ENCODE measurements at places on chromosomes 11 and 22.

DNA sequence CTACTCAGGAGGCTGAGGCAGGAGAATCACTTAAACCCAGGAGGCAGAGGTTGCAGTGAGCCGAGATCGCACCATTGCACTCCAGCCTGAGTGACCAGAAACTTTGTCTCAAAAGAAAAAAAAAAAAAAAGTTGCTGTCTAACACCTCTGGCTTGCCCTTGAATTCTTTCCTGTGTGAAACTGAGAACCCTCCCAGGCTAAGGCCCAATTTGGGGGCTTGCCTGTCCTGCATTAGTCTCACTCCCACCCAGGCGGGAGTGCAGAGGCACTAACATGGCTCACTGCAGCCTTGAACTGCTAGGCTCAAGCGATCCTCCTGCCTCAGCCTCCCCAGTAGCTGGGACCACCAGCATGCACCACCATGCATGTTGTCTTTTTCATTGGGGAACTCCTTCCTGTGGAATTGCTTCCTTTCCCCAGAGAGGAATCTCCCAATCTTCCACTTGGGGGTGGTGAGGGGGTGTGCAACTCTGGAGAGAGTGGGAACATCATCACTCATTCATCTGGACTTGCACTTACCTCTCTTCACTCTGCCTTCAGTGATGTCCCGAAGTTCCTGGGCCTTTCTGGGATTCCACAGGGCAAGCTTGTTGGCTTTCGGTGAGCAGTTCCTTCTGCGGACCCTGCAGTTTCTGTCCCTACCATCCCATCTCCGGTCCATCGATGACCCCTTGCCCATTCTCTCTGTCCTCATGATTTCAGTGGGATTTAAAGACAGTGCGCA lies 62.1 kb upstream of the CREB3L1 start:
- no peak for DNase-seq

DNA sequence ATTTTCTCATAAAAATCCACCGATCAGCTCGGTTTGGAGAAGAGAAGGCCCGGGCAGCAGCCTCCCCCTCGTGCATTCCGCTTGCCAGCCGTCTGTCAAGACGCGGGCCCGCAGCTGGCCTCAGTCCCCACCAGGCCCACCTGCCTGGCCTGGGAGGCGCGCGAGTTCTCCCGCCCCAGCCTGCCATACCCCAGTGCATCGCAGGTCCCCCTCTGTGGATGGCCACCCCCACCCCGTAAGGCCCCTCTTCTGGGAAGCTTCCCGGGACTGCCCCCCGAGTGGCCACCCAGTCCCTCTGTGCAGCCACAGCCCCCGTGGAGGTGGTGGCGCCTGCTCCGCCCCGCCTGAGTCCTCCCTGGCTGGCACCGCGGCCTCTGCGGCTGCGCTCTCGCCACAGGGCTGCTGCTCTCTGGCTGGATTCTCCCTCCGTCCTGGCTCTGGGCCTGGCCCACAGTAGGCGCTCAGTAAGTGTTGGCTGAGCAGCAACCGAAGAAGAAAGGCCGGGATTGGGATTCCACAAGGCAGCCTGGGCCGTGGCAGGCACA lies 74.0 kb upstream of the TCF20 start:
- no peak for DNase-seq

DNA sequence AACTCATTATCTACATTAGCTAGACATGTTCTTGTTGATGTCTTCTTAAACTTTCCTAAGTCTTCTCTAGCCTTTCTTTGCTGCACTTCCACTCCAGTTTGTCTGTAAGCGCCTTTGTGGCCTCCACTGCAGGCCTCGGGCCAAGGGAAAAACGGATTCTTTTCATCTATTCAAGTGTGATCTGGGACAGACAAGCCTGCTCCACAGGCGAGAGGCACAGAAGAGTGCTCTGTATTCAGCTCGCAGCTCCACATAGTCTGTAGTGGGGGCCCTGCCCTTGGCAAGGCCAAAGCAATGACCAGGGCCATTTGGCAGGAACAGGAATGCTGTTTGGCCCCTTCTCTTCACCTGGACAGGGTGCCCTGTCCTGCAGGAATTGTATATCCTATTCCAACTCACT lies 84.1 kb upstream of the BARX2 start:
- DNase-seq, result no peak

DNA sequence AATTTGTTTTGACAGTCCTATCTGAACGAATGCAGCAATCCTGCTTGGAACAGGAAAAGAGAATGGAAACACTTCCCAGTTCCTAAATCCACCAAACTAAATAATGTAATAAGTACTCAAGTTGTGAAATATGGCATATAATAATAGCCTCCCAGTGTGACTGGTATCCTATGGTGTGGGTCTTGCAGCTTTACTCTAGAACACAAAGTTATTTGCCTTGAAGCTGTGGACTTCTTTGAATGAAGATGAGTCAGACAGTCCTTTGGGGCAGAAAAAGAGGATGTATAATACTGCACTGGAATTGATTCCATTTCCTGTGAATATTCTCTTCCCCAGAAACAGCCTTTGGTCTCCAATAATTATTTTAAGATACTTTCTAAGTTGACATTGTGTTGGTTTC lies 887.0 kb downstream of the KCNA4 start:
- no peak for DNase-seq

- no peak for DNase-seq
These were observed 605.6 kb downstream of the SOX6 start for GRCh38 chr11:15750535-15751308.

DNA sequence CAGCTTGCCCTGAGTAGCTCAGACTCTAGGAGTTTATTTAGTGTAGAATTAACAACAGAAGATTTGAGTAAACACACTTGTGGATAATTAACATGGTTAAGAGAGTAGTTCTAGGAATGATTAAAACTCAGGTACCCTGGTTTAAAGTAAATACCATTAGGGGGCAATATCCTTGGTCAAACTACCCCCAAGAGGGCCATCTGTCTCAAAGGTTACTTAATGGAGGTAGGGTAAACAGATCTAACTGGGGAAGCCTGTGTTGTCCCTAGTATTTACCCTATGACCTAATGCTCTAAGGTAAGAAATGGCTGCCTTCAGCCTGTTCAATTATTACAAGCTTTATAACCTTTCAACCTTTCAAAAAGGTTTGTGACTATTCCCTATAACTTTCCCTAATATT lies 10.6 kb upstream of the GLYATL1 start:
- DNase-seq, result no peak

- no peak for DNase-seq
These were observed 152.4 kb downstream of the FCHSD2 start for GRCh38 chr11:72989727-72990126.

GRCh38 chr22:31085493-31085824 lies 4.3 kb downstream of the SMTN start:
- no peak for DNase-seq

GRCh38 chr11:71566081-71566620 lies 788 bp downstream of the KRTAP5-10 start:
- no peak for DNase-seq

DNA sequence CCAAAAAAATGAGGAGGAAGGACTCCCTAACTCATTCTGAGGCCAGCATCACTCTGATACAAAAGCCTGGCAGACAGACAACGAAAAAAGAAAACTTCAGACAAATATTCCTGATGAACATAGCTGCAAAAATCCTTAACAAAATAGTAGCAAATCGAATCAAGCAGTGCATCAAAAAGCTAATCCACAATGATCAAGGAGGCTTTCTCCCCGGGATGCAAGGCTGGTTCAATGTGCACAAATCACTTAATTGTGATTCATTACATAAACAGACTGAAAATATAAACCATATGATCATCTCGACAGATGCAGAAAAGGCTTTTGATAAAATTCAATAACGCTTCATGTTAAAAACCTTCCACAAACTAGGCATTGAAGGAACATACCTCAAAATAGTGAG lies 16.4 kb downstream of the MTMR2 start:
- DNase-seq, result no peak

DNA sequence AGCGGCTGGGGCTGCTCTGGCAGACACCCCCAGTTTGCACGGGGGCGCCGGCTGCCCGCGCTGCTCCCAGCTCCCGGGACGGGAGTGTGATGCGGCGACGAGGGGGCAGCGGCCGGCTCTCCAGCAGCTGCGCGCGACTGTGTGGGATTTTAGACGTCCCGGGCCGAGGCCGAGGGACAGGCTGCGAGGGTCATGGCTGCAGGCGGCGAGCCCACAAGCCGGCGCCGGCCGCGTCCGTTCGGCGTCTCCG lies 159 bp downstream of the FZD4 start:
- DNase-seq, result no peak

- DNase-seq, result no peak
These were observed 17.2 kb downstream of the SLC5A4 start for GRCh38 chr22:32237906-32238305.

DNA sequence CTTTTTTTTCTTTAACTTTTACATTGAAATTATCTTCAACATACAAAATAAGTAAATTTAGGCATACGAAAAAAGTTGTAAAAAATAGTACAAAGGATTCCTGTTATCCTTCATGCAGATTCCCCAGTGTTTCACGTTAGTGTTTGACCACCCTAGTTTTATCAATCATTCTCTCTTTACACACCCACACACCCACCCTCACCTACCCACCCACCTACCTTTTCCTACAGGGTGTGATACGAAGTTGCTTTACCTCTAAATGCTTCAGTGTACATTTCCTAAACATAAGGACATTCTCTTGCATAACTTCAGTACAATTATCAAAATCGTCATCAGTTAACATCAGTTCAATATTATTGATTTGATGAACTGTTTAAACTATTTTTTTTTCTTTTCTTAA lies 37.0 kb downstream of the HIPK3 start:
- no peak for DNase-seq

DNA sequence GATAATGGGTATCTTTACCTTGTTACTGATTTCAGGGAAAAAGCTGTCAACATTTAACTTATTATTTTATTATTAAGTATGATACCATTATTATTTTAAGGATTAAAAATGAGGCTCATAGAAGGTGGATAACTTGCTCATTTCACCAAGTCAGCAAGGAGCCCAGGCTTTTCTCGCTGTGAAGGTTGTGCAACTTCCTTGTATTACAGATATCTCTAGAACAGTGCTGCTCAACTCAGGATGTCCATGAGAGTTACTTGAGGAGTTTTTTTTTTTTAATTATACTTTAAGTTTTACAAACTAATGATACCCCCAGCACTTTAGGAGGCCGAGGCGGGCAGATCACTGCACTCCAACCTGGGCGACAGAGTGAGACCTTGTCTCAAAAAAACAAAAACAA lies 98.2 kb downstream of the INSC start:
- DNase-seq, result no peak

DNA sequence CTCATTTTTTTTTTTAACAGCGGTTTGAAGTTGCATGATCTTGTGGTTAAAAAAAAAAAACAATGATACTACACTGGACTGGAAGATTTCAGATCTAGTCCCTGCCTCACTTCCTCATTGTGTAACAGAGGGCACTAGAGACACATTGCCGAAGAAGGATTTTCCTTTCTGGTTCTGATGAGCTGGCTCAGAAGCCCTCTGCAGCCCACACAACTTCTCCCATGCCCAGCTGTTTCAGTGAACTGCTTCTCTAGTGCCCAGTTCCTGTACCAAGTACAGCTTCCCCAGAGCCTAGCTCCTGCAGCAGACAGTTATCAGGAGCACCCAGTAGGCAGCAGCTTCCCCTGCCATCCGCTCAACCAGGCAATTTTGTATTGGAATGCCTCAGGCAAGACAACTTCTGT lies 29.5 kb upstream of the ANO5 start:
- no peak for DNase-seq

GRCh38 chr22:37457093-37457893 lies 28.9 kb downstream of the MFNG start:
- DNase-seq, result no peak

DNA sequence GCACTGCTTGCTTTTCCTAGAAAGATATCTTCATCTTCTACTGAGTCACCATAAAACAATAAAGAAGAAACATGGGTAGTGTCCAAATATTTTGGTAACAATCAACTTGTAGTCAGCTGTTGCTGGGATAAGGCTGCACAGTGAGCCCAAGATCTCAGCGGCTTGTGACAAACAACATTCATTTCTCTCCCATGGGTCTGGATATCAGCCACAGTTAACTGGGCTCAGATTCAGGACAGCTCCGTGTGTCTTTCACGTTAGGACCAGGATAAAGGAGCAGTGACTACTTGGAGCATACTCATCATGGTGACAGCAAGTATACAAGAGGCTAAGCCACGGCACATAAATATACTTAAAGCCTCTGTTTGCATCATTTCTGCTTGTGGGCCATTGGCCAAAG lies 27.9 kb upstream of the GRK3 start:
- no peak for DNase-seq

GRCh38 chr11:44993971-44994704 lies 43.5 kb upstream of the TP53I11 start:
- DNase-seq, result no peak

GRCh38 chr11:86218125-86219084 lies 26.1 kb upstream of the EED start:
- DNase-seq, result peak; percentile 20

DNA sequence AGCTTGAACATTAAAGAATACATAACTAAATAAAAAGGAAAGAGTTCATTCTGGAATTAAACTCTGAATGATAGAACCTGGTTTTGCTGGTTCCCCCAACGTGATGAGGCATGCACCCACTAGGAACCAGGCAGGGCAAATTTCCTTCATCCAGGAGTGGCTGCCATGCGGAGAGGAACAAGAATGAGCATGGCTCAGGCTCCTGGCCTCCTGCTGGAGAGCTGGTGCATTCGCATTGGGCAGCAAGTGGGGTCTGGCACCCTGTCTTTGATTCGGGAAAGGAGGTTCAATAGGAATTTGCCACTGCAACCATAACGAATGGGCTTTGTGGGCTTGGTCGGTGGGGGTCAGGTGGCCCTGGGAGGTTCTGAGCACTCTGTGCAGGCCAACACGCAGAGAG lies 169.8 kb upstream of the TENM4 start:
- DNase-seq, result no peak

- DNase-seq, result no peak
These were observed 50.3 kb downstream of the GRAMD1B start for GRCh38 chr11:123480290-123480815.

- no peak for DNase-seq
These were observed 726.9 kb upstream of the TENM4 start for GRCh38 chr11:80167766-80168165.

GRCh38 chr11:102436976-102437375 lies 15.6 kb downstream of the TMEM123 start:
- DNase-seq, result no peak

- DNase-seq, result no peak
These were observed 911.3 kb downstream of the LUZP2 start for GRCh38 chr11:25408146-25408545.

DNA sequence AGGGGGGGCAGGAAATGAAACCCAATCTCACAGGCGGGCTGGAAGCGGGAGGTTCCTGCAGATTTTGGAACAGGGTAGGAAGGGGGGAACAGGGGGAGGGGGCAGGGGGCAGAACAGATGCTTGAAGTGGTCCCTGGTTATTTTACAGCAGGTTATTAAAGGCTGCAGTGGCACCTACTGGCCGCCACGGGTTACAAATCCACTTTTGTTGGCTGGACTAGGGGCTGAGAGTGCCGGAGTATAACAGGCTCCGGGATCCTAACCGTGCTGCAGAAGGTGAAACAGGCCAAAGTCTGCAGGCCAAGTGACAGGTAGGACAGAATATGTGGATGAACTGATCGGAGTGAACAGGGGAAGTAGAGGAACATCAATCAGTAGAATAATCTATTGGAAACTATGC lies 2.5 kb downstream of the ROBO3 start:
- DNase-seq, result no peak

GRCh38 chr22:42236268-42236667 lies 34.2 kb downstream of the TCF20 start:
- DNase-seq, result no peak

- DNase-seq, result no peak
These were observed 11.1 kb downstream of the CERK start for GRCh38 chr22:46726986-46727317.

GRCh38 chr11:66287211-66287888 lies 1.6 kb downstream of the YIF1A start:
- DNase-seq, result no peak

GRCh38 chr11:125404157-125404810 lies 91.8 kb downstream of the FEZ1 start:
- no peak for DNase-seq
